GM04503 (cell line): ENCODE measurements at places on chromosomes 2 and 18.

- no peak for DNase-seq
Measured at GRCh38 chr2:40439473-40439872, 12.4 kb downstream of the SLC8A1 start.

- no peak for DNase-seq
Measured at GRCh38 chr2:20034821-20035220, 16.6 kb downstream of the LAPTM4A start.

DNA sequence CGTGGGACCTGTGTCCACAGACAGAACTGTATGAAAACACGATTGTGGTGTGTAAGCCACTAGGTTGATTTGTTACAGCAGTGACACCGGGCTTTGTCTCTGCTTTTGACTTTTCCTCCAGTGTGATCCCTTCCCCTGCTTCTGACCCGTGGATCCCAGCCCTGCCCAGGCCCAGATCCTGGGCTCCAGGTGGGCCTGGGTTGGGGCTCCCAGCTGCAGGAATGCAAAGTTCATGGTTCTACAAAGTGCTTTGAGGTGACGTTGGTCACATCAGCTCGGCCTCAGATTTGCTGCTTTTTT is 26.8 kb downstream of the HPCAL1 start:
- no peak for DNase-seq

GRCh38 chr2:111046670-111047069 is 74.0 kb upstream of the BCL2L11 start:
- no peak for DNase-seq

DNA sequence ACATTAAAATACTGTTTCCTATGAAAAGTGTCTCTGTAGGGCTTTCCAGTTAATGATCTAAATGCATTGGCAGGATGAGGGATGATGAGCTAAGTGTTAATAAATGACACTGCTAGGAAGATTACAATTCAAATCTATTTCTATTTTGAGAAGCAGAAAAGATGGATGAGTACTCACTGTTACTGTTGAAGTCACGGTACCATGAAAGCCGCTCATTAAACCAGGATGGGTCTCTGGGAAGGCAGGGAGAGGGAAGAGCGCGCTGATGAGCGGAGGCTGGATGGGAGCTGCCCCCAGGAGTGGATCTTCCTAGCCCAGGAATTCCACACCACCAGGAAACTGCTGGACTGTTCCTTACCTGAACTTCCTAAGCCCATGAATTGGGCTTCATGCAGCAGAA is 27.1 kb upstream of the TXNDC2 start:
- no peak for DNase-seq

- no peak for DNase-seq
Measured at GRCh38 chr2:98093611-98094010, 6.6 kb downstream of the VWA3B start.

GRCh38 chr2:45452866-45453265 is 158.2 kb downstream of the SRBD1 start:
- DNase-seq: peak; percentile 87

GRCh38 chr2:180905461-180905860 is 74.9 kb upstream of the UBE2E3 start:
- no peak for DNase-seq

DNA sequence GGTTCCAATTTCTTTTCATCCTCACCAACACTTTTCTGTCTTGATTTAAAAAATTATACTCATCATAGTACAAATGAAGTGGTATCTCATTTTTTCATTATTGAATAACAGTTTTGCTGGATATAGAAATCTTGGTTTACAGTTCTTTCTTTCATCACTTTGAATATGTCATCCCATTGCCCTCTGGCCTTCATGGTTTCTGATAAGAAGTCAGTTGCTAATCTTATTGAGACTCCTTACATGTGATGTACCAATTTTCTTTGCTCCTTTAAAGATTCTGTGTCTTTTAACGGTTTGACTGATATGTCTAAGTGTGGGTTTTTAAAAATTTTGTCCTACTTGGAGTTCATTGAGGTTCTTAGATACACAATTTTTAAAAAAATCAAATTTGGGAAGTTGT is 35.0 kb downstream of the SLC3A1 start:
- no peak for DNase-seq

GRCh38 chr2:151260573-151261230 is 961 bp downstream of the RBM43 start:
- DNase-seq: no peak

DNA sequence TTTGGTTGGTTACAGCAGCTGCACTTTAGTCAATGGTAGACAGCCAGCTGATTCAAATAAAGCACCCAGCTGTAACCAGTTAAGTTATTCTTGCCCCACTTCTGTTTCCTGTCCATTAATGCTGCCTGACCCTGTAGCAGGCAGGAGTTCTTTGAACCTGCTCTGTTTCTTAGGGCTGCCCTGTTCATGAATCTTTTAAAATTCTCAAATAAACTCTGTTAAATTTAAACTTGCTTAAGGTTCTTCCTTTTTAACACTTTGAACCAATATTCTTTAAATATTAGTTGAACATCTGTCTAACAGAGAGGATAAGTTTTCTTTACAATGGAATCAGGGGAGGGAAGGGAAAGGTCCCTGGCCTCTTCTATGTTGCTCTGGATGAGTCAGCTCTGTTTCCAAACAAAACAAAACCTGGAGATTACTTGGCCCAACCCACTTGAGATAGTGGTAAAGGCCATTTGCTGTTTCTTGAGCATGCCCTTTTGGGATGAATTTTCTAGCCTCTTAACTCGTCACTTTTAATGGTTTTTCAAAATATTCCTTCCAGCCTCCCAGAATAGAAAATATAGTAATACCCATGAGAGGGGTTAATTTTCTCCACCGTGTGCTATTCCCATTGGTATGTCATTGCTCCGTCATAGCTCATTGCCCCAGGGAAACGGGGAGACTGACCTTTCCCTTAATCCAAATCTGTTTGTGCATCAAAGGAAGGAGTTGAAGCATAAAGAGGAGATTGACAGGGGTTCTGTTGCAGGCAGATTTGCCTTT is 112.1 kb upstream of the FHL2 start:
- no peak for DNase-seq

- no peak for DNase-seq
Measured at GRCh38 chr2:179247318-179248023, 17.2 kb downstream of the SESTD1 start.

DNA sequence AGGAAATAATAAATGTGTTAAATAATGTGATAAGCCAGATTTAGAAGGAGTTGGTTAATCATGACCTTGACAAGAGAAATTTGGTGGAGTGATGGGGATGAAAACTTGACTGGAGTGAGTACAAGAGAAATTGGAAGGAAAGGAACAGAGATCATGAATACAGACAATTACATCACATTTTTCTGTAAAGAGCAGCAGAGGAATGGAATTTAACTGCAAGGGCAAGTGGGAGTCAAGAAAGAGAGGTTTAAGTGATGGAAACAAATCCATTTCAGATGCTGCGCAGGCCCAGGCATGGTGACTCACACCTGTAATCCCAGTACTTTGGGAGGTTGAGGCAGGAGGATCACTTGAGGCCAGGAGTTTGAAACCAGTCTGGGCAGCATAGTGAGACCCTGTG is 46.7 kb downstream of the ICA1L start:
- no peak for DNase-seq

GRCh38 chr18:66623821-66624220 is 19.9 kb upstream of the CDH19 start:
- no peak for DNase-seq
